ENCODE measurements at places on chromosomes 3 and 15. TPM values are rescaled to one million over a fixed set of nuclear protein-coding genes. Genes with fewer than 3 reads are reported as not detected.

Gene GOLGA6L6
- total RNA-seq, result not detected

Gene ADGRG7
- total RNA-seq, result not detected

Gene EFCC1
- total RNA-seq, result 2.8 TPM

Gene CLDN11
- 1.7 TPM for total RNA-seq

Gene KBTBD13
- not detected for total RNA-seq

GRCh38 chr3:100606894-100607512 is 2.4 kb upstream of the ADGRG7 start:
- H3K36me3 ChIP-seq, result no peaks in the 10 kb centered on the region
- no peak overlapping the region for H3K27ac ChIP-seq
- H3K27me3 ChIP-seq, result no peaks in the 10 kb centered on the region
- no peak overlapping the region for H3K4me3 ChIP-seq
- DNase-seq, result no peak

DNA sequence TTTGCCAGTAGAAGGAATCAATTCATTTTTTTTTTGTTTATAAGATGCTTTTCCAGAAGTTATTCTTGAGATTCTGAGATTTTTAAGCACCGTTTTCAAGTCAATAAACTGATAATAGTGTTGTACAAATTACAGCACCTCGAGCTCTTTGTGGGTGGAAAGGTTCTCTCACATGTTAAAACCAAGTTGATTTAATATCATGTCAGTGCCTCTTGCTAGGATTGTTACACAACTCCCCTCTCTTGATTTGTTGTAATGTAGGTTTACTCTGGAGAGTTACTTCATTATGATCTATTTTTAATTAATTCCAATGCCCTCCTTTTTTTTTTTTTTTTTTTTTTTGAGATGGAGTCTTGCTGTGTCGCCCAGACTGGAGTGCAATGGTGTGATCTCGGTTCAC is 25.8 kb upstream of the UBXN7 start:
- no peak overlapping the region for H3K27ac ChIP-seq
- H3K4me1 ChIP-seq, result no peaks in the 10 kb centered on the region
- no peak for DNase-seq
- H3K4me3 ChIP-seq, result no peak overlapping the region
- H3K36me3 ChIP-seq, result no peaks in the 10 kb centered on the region

- no peaks in the 10 kb centered on the region for H3K27me3 ChIP-seq
- DNase-seq, result no peak
- H3K4me1 ChIP-seq, result no peaks in the 10 kb centered on the region
- no peak overlapping the region for H3K27ac ChIP-seq
- no peak overlapping the region for H3K4me3 ChIP-seq
- no peaks in the 10 kb centered on the region for H3K36me3 ChIP-seq
These were observed 363.3 kb downstream of the ULK4 start for GRCh38 chr3:41598402-41599126.

- no peaks in the 10 kb centered on the region for H3K4me1 ChIP-seq
- no peak overlapping the region for H3K27ac ChIP-seq
- peaks cover 11% of the 10 kb centered on the region for H3K27me3 ChIP-seq
- no peak for DNase-seq
- H3K36me3 ChIP-seq, result no peaks in the 10 kb centered on the region
- H3K4me3 ChIP-seq, result no peak overlapping the region
These were observed 27.8 kb downstream of the WNT7A start for GRCh38 chr3:13851997-13852637.

DNA sequence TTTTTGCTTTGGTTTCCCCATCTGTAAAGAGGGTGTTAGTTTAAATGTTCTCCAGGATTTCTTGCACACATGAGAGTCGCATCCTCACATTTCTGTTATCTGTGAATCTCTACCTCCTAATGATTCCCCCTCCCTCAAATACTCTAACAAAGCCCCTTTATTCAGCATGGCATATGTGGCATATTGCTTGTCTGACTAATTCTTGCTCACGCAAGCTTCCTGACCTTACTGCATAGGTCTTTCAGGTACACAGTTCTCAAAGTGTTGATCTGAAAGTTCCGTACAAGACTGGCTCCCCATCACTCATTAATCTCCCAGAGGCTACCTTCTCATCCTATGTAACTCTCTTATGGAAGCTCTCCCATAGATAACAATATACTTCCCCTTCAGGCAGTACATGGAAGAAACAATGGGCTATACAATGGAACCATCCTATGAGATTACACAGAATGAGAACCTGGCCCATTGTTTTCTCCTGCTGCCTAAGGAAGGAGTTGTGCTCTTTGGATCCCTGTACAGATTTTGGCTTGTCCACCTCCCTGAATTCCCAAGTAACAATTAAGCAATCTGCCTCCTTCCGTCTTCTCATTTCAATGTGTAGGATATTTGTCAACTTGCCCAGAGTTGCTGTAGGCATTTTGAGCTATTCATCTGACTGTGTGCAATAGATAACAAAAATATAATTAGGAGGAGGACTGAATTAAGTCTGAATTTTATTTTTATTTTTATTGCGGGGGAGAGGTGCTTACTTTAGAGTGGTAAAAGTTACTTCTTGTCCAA is 51.0 kb downstream of the PPARG start:
- no peaks in the 10 kb centered on the region for H3K27me3 ChIP-seq
- no peaks in the 10 kb centered on the region for H3K36me3 ChIP-seq
- DNase-seq, result no peak

- H3K27me3 ChIP-seq, result no peaks in the 10 kb centered on the region
- no peak overlapping the region for H3K27ac ChIP-seq
- no peak overlapping the region for H3K4me3 ChIP-seq
- peaks cover 7% of the 10 kb centered on the region for H3K4me1 ChIP-seq
These were observed 7.8 kb upstream of the PTX3 start for GRCh38 chr3:157428853-157429252.

DNA sequence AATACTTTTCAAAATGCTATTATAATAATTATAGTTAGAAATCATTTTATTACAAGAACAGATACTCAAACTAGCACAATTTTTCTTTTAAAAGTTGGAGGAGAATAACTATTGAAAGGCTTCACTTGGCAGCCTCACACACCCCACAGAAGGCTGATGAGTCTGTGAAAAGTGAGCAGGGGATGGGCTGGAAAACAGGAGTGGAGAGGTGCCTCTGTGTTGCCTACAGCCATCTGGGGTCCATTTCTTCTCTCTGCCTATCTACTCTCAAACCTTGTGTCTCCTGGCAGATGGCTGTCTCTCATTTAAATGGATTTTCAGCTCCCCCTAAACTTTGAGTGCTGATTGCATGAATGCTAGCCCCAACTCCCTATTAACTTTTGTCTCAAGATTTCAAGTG is 230.8 kb downstream of the CLSTN2 start:
- no peak overlapping the region for H3K27ac ChIP-seq
- no peak for DNase-seq
- no peaks in the 10 kb centered on the region for H3K4me1 ChIP-seq
- no peak overlapping the region for H3K4me3 ChIP-seq
- no peaks in the 10 kb centered on the region for H3K36me3 ChIP-seq

GRCh38 chr3:62367763-62368195 is 5.6 kb downstream of the FEZF2 start:
- H3K4me1 ChIP-seq, result no peaks in the 10 kb centered on the region
- H3K4me3 ChIP-seq, result no peak overlapping the region
- H3K36me3 ChIP-seq, result no peaks in the 10 kb centered on the region
- H3K27me3 ChIP-seq, result peaks cover 65% of the 10 kb centered on the region

- H3K4me1 ChIP-seq, result peaks cover 6% of the 10 kb centered on the region
- H3K4me3 ChIP-seq, result no peak overlapping the region
- no peaks in the 10 kb centered on the region for H3K36me3 ChIP-seq
- H3K27ac ChIP-seq, result no peak overlapping the region
These were observed 614.3 kb downstream of the DIPK2A start for GRCh38 chr3:144585953-144586352.

GRCh38 chr15:65323071-65323511 is 18.6 kb downstream of the RNU5B-1 start:
- no peaks in the 10 kb centered on the region for H3K36me3 ChIP-seq
- no peaks in the 10 kb centered on the region for H3K27me3 ChIP-seq
- no peak for DNase-seq
- no peak overlapping the region for H3K4me3 ChIP-seq
